NCI-H1105 (cell line): ENCODE measurements at places on chromosomes 3 and 15.

DNA sequence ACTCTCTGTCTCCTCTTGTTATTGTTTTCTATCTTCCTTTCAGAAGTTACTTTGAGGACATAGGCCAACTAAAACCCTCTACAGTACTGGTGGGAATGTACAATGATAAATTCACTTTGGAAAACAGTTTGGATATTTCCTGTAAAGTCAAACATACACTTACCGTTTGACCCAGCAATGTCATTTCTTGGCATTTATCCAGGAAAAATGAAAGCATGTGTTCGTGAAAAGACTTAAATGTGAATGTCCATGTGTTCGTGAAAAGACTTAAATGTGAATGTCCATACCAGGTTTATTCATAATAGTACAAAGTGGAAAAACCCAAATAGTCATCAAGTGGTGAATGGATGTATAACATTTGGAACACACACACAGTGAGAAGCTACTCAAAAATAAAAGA lies 361.5 kb upstream of the DPH6 start:
- DNase-seq, result no peak

- DNase-seq, result no peak
Measured at GRCh38 chr3:9205345-9206143, 43.9 kb downstream of the SRGAP3 start.

GRCh38 chr3:29649815-29650547 lies 369.1 kb downstream of the RBMS3 start:
- DNase-seq, result no peak

GRCh38 chr15:89442671-89443307 lies 53.6 kb downstream of the RHCG start:
- no peak for DNase-seq

DNA sequence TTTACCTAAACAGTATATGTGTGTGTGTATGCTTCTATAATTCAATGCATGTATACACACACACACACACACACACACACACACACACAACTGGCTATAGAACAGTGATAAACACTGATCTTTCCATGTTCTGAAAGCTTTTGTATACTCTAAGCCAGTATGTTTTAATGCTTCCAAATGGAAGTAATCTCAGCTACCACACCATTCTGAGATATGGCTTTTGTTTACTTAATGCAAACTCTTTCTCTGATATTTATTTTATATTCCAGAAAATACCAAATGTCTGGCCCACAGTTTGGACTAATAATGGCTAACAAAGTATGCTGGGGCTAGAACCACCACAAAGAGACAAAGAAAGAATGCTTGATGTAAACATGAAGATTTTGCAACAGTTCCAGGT lies 199.4 kb upstream of the ARHGEF26 start:
- no peak for DNase-seq

GRCh38 chr15:25368850-25369249 lies 70.0 kb downstream of the UBE3A start:
- no peak for DNase-seq

GRCh38 chr15:95948411-95948810 lies 382.1 kb upstream of the NR2F2 start:
- DNase-seq, result peak; percentile 31

DNA sequence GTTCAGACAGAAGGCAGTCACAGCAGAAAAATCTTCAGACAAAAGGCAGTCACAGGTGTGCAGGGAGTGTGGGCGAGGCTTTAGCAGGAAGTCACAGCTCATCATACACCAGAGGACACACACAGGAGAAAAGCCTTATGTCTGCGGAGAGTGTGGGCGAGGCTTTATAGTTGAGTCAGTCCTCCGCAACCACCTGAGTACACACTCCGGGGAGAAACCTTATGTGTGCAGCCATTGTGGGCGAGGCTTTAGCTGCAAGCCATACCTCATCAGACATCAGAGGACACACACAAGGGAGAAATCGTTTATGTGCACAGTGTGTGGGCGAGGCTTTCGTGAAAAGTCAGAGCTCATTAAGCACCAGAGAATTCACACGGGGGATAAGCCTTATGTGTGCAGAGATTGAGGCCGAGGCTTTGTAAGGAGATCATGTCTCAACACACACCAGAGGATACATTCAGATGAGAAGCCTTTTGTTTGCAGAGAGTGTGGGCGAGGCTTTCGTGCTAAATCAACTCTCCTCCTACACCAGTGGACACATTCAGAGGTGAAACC lies 27.6 kb downstream of the ZNF589 start:
- no peak for DNase-seq

DNA sequence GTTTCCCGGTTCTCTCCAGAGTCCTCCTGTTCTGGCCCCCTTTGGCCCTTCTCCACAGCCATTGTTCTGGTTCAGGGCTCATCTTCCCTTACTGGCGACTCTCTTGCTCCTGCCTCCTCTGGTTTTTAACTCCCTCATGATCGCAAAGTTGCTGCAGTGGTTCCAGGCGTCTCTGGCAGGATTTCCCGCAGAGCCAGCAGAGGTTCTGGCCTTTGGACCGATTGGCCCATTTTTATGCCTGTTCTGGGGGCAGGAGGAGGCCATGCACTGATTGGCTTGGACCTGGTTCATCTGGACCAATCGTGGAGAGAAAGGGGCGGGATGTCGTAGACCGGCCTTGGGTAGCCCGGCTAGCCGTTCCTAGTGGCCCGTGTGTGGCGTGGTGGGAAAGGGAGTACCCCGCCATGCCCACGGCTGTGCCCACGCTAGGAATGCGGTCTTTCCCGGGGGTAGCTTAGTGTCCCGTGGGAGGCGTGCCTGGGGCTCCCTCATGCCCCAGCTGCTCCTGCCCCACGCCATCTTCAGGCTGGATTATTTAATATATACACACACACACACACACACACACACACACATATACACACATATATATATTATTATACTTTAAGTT lies 113.4 kb downstream of the FBLN2 start:
- DNase-seq, result no peak

DNA sequence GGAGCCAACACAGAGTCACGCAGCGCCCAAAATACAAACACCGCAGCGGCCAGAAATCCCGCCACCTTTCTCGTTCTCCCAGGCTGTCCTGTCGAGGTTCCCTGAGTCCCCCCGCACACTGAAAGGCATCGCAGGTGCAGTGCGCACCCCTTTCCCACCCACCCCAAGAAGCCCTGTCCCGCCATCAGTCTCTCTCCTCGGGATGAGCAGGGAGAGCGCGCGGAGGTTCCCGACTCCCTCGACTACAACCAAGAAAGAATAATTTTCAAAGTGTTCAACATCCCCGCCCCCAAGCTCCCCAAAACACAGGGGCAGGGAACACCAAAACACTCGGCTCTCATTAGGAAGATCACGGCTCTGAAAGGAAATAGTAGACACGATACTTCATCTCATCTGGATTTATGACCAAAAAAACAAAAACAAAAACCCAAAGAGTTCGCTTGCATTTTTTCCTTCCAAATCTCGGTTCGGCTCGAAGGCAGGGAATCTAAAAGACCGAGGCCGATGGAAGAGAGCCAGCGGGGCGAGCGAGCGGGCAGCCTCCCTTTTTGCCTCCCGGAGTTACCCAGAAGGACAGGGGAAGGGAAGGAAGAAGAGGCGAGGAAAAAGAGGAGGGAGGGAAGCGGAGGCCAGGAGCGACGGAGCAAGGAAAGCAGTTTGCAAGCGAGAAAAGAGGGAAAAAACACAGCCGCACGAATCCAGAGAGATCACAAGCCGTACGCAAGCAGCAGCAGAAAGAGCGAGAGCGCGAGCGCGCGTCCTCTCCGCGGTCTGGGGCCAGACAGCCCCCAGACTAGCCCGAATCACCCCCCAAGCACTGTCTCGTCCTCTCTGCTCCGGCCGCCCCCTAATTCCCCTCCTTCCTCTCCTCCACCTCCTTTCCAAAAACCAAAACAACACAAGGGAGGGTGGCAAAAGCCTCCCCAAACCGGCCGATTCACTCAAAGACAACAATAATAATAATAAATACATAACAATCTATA lies 808 bp downstream of the BCL6 start:
- DNase-seq, result peak; percentile 35

GRCh38 chr3:194330579-194330978 lies 20.5 kb downstream of the CPN2 start:
- no peak for DNase-seq

DNA sequence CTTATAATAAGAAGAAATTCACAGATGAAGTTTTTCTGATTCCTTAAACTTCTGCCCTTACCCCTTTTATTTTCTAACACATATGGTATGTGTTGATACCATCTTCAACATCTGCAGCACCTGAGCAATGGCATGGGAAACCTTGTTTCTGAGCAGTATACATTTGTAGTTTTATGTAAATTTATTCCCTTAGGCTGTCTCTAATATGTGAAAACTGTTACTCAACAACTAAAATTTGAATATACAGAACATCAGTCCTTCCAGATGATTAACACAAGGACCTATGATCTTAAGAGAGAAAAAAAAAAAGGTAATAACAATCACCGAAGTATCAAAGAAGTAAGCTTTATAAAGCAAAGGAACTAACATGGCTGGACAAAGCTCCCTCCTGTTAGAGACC lies 190.5 kb downstream of the TBC1D5 start:
- DNase-seq, result no peak

DNA sequence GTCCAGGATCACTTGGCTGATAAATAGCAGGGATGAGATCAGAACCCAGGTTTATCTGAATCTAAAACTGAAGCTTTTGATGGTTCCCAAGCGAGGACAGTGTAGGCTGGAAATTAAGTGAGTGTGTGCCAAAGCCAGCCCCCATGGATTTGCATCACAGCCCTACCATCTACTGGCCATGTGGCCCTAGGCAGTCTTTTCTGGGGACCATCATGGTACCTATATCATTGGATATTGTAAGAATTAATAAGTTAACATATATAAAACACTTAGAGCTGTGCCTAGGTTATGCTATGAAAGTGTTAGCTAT lies 32.8 kb upstream of the SSR3 start:
- DNase-seq, result no peak

GRCh38 chr3:151468284-151468917 lies 7.5 kb upstream of the IGSF10 start:
- DNase-seq, result peak; percentile 66

- no peak for DNase-seq
Measured at GRCh38 chr3:9045371-9045770, 82.1 kb upstream of the RAD18 start.

GRCh38 chr3:81920816-81921215 lies 159.4 kb upstream of the GBE1 start:
- peak; percentile 22 for DNase-seq

DNA sequence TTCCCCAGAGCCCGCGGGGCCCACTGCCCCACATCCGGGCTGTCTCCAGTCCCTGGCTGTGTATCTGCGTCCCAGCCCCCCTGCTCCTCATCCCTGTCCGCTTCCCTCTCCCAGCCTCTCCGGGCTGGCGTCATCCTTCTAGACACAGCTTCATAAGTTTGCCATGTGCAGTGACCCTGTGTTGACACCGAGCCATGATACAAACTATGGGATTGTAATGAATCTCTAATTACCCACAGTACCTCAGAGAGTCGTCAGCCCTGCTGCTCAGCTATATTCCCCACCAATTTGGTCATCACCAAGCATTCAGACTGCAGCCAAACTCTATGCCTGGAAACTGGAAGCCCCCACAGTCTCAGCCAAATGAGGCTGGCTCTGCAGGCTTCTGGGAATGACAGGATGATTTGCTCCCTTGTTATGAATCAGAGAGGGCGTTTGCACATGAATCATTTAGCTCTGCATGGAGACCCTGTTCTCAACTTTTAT lies 466.1 kb upstream of the ATP11B start:
- no peak for DNase-seq

DNA sequence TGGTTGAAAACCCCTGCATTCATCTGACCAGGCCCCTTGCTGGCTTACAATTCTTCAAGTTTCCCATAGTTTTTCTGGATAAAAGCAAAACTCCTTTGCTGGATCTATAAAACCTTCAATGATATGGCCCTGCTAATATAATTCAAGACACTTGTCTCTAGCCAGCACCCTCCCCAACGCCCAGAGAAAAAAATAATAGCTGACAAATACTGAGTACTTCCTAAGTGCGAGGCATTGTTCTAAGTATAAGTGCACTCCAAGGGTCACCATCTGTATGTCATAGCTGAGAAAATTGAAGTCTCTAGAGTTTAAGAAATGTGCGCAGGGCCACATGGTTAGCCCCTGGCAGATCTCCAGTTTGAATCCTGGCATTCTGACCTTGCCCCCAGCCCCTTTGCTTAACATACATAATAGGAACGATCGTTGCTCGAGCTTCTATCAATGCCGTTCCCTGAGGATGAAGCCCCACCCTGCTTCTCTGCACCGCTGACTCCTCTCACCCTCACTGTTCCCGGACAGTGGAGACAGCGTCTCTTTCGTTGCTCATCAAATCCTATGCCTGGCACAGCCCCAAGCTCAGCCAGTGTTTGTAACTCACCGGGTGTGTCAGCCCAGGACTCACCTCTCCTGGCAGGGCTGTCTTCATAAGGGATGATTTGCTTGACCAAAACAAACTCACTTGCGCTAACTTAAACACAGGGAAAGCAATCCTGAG lies 377.1 kb upstream of the PROK2 start:
- DNase-seq, result peak; percentile 22

DNA sequence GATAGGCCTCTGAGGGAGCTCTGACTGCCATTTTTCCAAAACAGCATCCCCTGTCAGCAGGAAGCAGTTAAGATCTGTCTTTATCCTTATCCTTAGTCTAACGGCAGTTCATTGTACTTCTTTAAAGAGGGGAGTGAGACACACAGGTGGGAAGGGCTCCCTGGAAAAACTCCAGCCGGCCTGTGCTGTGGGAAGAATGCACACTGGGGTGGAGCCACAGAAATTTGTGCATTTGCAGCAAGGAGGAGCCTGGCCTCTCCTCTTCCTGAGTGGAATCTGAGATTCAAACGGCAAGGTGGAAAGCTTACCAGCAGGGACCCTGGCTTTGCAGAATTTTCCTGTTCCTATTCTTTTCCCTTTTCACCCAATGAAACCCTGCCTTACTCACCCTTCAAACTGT lies 1209.4 kb downstream of the ROBO2 start:
- DNase-seq, result no peak

DNA sequence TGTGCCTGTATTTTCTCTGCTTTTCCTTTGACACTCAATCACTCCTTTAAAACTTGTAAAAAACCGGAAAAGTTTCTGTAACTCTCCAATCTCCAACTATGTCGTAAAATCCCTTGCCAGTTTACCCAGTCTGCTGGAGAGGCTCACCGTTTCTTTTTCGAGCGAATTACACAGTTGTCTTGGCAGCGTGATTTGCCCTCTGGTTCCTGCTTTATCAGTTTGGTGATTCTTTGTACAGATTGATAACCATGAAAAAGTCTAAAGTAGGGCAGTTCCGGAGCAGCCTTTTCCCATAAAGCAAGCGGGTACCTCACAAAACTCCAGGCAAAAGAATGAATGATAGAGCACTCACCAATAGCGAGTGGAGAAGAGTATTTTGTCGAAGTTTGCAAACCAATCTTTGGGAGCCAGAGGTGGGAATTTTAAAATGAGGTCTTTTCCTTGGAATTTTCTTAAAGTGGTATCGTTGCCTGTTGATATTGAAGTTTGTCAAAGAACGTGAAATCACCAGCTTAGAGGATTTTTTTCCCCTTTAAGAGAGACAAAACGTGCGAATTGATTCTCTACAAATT lies at the start of gene TTC23:
Gene TTC23, minus strand, starts transcription at position 312 of the 572 bp plus-strand sequence. CDS start 20,869 bp downstream, outside the sequence.
- DNase-seq, result no peak

DNA sequence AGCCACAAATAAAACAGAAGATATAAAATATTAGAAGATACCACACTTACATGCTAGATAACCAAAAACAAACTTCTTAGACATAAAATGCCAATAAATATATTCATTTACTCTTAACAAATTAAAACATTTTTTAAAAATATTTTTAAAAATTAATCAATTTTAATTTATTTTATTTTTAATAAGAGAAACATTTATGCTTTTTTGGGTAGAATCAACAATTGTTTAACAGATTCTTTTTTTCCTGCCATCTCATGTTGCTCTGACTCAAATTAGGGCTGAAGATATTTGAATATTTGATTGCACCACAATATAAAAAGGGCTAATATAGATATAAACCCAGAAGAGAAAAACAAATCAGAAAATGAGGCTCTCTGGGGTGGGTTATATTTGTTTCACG lies 172.6 kb downstream of the GOLGA6L6 start:
- DNase-seq, result no peak
